ENCODE measurements at places on chromosomes 5 and 9. TPM values are rescaled to one million over a fixed set of nuclear protein-coding genes. Genes with fewer than 3 reads are reported as not detected.

Gene ZNF79
- 8.4 TPM for total RNA-seq

Gene PDGFRB
- total RNA-seq: 8.7 TPM

Gene IFNA21
- not detected for total RNA-seq

Gene SPATA31E1
- not detected for total RNA-seq

Gene PCDHA5
- not detected for total RNA-seq

Gene PRDM9
- total RNA-seq: not detected

Gene ZNF782
- 4.4 TPM for total RNA-seq

Gene TMC1
- total RNA-seq: not detected

DNA sequence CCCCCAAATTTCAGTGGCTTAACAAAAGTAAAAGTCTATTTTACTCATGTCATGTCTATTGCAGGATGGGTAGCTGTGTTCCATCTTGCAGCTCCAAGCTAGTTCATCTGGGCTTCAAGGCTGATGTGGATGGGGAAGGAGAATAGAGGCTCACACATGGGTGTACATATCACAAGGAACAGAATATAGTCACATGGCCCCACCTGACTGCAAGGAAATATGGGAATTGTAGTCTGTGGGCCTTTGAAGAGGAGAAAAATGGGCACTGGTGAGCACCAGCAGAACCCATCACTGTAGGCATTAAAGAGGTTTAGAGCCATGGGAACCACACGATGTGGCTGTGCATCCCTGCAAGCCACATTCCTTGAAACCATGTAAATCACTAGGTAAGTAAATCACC lies 17.9 kb upstream of the TRIO start:
- no peak for DNase-seq

GRCh38 chr5:65821966-65822365 lies 100.0 kb downstream of the NLN start:
- DNase-seq: no peak

DNA sequence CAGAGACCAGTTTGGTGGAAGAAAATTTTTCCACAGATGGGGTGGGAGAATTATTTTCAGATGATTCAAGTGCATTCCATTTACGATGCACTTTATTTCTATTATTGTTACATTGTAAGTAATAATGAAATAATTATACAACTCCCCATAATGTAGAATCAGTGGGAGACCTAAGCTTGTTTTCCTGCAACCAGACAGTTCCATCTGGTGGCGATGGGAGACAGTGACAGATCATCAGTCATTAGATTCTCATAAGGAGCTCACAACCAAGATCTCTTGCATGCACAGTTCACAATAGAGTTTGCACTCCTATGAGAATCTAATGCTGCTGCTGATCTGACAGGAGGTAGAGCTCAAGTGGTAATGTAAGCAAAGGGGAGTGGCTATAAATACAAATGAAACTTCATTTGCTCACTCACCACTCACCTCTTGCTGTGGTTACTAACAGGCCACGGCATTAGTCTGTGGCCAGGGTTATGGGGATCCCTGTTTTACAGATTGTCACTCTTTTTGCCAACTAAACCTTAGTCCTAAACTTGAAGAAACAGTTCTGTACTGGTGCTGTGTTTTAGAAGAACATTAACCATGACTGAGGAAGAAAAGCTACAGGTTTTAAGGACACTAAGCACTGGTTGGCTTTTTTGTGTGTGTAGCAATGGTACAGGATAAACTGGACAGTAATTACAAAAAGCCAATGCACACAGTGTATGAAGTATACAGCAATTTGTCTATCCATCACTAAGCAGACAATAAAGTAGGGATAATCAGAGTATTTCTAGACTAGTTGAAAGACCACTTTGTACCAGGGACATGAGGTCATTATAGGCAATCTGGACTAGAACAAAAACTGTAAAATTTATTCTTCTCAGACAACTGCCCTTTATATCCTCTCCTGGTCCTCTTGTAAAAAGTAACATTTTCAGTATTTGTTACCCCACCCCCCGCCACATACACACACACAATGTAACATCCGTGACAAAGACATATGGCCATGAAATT lies 9.9 kb downstream of the TMEM232 start:
- DNase-seq: no peak

DNA sequence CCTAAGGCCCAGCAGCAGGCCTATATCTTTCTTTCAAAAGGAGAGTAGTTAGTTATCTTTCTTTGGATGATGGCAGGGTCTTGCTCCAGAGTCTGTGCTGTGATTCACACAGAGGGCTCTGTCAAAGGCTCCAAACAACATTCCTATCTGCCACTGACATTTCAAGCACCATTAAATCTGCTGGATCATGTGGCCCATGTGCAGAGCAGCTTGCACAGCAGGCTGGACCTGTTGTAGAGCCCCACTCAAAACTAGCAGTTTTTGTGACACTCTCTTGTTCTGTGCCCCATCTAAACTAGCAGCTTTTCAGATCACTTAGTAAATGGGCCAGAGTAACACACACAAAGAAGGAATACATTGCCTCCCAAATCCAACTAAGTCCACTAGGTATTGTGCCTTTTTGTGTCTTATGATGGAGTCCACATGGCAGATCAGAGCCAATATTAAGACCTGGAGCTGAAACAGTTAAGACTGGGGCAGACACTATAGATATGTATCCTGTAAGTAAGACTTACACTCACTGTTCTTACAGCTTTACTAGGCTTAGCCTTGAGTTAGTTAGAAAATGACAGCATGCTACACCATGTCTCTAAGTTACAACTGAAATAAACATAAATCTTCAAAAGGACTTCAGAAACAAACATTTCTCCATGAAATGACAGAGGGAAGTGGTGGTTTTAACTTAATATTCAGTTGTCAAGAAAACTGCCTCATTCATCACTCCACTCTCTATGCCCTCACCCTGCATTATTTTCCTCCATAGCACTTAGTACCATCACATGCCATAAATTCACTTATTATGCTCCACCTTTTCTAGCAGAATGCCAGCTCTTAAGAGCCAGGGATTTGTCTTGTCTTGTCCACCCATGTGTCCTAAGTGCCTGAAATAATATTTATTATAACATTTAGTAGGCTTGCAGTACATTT lies 400.9 kb downstream of the RAB3C start:
- no peak for DNase-seq

GRCh38 chr9:95980262-95981125 lies 105.0 kb downstream of the ERCC6L2 start:
- peak; percentile 89 for DNase-seq

DNA sequence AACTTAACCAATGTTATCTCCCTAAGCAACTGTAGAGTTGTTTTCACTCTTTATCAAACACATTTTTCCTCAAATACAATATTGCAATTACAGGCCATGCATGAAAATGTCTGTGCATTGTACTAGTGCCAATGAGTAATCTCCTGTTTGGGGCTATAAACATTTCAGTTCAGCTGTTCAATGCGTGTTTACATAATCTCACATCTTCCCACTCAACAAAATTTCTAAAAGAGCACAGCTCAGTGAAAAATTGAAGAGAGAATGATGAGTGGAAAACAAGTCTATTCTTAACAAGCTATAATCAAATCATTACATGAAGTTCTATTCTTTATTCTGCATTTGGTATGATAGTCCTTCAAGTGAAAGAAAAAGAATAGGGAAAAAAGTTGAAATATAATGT lies 780.5 kb upstream of the CDH9 start:
- DNase-seq: peak; percentile 76

GRCh38 chr5:116456036-116456435 lies 118.6 kb downstream of the SEMA6A start:
- no peak for DNase-seq

- no peak for DNase-seq
Observed at GRCh38 chr9:102700936-102701335, 294.2 kb upstream of the CYLC2 start.

GRCh38 chr5:133470841-133471240 lies 141.5 kb downstream of the FSTL4 start:
- no peak for DNase-seq

DNA sequence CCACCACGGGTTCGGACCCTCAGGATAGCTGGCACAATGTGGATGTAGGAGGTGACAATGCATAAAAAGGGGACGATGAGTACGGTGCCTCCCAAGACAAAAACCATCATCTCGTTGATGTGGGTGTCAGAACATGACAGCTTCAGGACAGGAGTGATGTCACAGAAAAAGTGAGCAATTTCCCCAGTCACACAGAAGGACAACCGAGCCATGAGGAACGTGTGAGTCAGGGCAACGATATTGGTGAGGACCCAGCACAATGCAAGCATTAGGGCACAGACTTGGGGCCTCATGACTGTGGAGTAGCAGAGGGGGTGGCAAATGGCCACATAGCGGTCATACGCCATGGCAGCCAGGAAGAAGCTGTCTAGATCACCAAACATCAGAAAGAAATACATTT lies 491 bp downstream of the OR1N1 start:
- DNase-seq: no peak

DNA sequence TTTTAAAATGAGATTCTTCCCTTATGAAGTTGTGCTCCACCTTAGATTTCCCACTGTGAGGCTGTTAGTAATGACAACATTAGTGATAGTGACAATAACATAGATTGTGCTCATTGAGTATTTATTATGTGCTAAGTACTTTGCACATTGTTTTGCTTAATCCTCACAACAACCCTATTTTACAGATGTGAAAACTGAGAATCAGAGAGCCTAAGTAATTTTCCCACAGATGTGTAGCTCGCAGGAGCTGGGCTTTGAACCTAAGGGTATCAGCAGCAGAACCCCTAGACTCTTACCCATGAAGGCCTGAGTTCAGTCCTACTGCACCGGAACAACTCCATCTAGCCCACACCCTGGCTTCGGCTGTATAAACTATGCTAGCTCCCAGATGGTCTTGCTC lies 15.6 kb upstream of the ARAP3 start:
- DNase-seq: no peak

DNA sequence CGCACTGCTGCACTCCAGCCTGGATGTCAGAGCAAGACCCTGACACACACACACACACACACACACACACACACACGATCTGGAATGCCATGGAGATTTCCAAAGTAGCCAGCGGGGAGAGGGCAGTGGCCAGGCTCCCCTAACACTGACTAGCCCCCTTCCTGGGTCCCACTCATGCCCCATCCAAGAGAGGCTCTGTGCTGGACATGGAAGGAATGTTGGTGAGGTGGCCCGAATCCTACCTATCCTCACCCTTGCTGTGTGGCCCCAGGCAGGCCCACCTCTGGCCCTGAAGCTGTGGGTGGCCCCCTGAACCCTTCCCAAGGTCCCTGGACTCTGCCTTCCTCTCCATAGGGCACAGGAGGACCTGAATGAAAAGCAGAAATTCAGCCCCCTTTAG lies 7.3 kb downstream of the BRD3 start:
- DNase-seq: no peak

DNA sequence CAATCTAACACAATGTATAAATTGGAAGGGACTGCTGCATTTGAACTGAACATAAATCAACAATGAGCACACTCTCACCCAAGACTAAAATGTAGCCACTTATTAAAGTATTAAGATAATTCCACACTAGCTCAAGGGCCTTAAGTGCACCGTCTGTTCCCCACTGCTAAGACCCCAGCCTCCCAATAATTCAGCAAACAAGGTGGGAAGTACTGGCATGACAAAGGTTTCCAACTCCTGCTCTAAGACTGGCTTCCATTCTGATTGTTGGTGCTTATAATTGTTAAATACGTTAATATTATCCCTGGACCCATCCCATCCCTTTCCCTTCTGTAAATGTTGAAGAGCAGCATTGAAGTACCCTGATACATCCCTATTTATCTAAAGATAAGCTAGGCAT lies 636.7 kb downstream of the NR2F1-AS1 start:
- DNase-seq: no peak

DNA sequence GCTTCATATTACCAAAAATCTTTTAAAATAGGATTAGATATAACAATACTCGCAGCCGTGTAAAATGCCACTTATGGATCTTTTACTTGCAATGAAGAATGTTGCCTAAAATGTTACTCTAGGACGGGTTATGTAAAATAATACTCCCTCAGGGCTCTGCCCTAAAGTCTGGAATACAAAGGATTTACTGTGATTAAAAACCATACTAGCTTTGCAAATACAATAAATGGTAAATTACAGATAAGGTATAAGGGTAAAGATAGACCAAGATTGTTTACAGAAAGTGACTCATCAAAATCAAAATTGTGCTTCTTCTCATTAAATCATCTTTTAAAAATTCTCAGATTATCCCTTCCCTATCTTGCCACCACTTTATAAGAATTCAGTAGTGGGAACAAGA lies 163.6 kb downstream of the MEF2C start:
- no peak for DNase-seq

- DNase-seq: no peak
Observed at GRCh38 chr5:38843665-38844064, 2.1 kb upstream of the OSMR start.

DNA sequence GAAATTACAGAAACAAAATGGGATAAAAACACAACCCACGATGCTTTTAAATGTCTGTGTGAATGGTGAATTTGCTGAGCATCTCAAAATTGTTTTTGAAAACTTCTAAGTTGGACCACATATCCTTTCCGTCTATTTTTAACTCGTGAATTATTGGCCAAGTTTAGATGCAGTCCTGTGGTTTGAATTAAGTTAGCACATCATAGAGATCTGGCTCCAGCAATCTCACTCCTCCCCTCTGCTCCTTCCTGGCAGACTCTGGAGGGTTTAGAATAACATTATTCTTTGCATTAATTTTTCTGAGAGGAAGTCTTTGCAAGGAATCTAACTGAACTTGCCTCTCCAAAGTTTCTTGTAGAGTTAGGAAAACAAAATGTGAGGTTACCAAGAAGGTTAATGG lies 14.5 kb upstream of the ANKRD55 start:
- DNase-seq: peak; percentile 26
